ENCODE measurements at places on chromosomes 7 and 10.

- DNase-seq = no peak
Observed at GRCh38 chr10:18737841-18738240, 78.6 kb downstream of the ARL5B start.

DNA sequence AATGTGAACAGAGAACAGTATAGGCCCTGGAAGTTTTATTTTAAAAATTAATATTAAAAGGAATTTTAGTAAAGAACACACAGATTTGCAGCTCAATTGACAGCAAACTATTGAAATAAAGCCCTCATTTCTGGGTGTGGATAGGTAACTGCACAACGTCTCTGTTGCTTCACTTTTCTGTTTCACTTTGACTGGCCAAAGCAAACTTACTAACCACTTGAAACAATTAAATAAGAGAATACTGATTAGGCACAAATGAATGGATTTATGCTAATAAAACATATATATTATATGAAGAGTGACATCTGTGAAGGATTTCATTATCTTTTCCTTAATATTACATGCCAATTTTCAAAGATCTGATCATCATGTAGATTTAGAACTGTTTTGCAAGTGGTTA is 11.9 kb downstream of the ZNF804B start:
- DNase-seq = no peak

- peak; percentile 60 for DNase-seq
Observed at GRCh38 chr10:97572214-97572989, at the start of gene ANKRD2. TSS of gene ANKRD2 (plus strand) at chr10:97572779. CDS start at chr10:97572789, 10 bp downstream.

GRCh38 chr10:25177093-25177753 is 2.4 kb downstream of the GPR158 start:
- DNase-seq = no peak

- DNase-seq = no peak
Observed at GRCh38 chr10:93796167-93796566, 38.4 kb downstream of the LGI1 start.

- DNase-seq = no peak
Observed at GRCh38 chr7:76182225-76182960, 19.3 kb upstream of the SRRM3 start.

- DNase-seq = no peak
Observed at GRCh38 chr10:69919250-69919649, 117.5 kb downstream of the COL13A1 start.

GRCh38 chr7:93043385-93043985 is 74.3 kb downstream of the SAMD9 start:
- DNase-seq = peak; percentile 3

DNA sequence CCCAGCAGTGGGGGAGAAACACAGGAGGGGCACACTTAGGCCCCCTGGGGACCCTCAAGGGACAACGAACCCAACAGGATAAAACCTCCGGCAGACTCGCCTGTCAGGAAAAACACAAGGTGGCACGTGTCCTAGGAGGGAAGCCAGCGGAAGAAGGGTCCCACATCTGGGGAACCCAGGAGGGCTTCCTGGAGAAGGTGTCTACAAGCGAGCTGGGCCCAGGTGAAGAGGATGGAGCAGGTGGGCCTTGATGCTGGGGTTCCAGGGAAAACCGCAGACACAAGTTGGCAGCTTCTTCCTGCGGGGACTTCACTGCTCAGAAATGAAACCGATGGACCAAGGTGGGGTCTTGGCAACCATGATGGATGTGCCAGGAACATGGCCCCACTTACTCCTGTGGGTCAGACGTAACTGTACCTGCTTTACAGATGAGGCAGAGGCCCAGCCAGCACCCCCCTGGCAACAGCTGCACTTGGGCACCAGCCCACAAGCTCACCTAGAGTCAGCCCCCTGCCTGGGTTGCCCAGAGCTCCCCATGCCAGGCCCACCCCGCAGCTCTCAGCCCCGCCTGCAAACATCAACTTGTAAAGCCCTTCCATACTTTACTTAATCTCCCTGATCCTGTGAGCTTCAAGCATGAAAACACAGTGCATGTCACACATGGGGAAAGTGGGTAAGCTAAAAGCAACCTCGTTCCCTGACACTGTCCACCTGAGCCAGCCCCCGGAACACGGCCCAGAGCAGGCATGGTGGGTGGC is 225.0 kb downstream of the ELFN1 start:
- DNase-seq = no peak

GRCh38 chr7:116122972-116123595 is 87.3 kb upstream of the TES start:
- DNase-seq = peak; percentile 65

GRCh38 chr7:53740971-53741370 is 705.5 kb downstream of the POM121L12 start:
- no peak for DNase-seq

DNA sequence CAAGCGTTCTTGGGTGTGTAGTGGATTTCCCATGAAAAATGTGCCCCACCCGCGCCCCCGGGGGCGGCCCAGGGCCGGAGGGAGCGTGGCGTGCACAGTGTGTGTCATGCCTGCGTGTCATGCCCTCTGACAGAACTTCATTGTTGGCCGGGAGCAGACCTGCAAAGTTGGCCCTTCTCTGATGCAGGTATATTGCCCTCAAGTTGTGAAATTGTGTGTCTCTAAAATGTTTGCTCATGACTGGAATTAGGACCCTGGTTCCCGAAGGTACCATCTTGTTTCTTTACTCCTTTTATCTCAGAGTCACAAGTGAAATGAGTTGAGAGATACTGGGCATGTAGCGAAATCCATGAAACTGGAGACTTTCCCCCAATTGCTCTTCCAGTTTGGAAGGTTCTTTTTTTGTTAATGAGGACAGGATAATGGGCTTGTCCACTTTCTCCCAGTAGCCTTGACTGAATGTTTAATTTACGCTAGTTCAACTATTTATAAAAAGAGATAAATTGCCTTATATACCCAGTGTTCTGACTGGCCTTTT is 26.2 kb downstream of the ADK start:
- peak; percentile 30 for DNase-seq

DNA sequence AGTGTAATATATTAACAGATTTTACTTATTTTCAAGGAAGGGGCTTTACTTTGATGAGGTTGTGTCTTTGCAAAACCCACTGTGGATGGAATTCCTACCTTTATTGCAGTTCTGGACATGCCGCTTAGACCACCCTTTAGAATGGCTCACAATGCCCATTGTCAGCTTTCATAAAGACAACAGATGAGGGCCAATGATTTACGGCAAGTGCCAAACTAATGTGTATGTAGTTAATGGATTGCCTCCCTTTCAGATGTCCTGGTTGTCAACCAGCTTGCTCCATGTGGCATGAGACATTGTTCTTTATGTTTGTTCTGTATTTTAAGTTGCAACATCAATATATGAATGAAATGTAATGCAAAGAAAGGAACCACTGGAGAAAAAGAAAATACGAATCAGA is 35.0 kb upstream of the ELMO1 start:
- DNase-seq = no peak

DNA sequence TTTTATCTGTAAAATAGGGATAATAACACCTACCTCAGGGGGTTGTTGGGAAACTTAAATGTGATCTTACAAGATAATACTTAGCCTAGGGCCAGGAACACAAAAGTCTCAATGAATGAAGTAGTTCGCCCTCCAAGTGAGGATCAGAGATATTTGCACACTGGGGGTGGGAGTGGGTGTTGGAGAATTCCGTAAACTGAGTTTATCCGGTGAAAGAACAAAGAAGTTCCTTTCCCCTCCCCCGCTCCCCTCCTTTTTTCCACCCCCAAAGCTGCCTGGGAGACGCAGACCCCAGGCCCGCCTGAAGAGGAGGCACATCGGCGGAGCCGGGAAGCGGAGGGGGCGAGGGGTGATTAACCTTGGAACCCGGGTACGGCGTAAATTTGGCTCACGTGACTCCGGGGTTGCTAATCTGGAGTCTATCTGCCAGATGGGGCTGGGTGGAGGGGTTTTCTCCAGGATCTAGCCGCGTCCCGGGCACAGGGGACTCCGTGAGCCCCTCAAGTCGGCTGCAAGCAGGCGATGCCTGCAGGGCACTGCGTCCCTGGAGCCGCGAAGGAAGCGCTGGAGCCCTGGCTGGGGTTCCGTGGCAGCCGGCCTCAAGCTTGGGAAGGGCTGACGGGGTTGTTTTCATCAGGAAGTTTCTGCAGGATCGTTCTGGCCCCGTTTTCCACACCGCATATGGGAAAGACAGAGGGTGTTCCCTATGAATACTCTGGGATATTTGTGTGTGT is 1.4 kb upstream of the PODXL start:
- peak; percentile 44 for DNase-seq

- no peak for DNase-seq
Observed at GRCh38 chr7:112423987-112424386, 26.3 kb upstream of the IFRD1 start.

DNA sequence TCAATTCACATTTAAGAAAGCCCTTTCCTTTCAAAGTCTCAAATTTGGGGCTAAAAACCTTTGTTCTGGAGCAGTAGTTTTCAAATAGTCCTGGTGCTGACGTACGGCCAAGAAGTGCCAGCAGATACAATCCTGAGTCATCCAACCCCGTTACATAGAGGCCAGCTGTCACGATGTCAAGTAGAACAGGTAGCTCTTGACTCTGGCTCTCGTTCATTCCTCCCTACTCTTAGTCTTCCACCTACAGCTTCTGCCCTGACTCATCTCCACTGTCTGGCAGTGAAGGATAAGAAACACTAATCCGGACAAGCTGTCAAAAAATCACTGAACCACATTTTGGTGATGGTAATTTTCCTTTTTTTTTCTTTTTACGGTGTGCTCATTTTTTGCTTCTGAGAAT is 132.4 kb upstream of the PTN start:
- no peak for DNase-seq

GRCh38 chr10:95476469-95477174 is 84.5 kb downstream of the SORBS1 start:
- DNase-seq = no peak

DNA sequence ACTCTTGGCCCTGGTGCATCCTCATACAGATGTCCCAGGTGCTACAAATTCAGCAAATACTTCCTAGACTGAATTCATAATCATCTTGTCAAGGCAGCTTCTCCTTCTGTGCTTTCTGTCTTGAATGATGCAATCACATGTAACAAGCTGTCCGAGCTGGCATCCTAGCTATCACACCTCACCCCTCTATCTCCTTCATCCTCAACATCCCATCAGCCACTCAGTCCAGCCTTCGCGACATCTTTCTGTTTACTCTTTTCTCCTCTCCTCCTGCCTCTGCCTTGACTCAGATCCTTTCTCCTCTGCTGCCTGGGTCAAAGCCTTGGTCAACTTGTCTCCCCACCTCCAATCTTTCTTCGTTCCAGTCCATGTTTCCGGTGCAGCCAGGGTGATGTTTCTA is 240.4 kb upstream of the CELF2 start:
- no peak for DNase-seq

DNA sequence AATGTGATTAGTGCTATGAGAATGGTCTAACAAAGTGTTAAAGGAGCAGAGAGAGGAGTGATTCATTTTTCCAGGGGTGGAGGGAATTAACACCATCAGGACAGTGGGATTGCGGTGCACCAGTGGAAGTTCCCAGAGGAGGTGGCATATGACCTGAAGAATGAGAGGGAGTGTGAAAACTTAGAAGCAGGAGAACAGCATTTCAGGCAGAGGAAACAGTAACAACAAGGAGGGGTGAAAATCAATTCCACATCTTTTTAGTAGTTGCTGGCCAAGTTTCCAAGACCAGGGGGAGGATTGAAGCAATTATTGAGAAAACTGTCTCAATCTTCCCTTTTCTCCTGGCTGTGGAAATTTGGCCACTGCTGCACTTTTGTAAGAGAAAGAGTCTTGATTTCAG is 23.7 kb upstream of the CCDC172 start:
- no peak for DNase-seq

- DNase-seq = no peak
Observed at GRCh38 chr10:133445751-133446708, 7.7 kb upstream of the SCART1 start.

DNA sequence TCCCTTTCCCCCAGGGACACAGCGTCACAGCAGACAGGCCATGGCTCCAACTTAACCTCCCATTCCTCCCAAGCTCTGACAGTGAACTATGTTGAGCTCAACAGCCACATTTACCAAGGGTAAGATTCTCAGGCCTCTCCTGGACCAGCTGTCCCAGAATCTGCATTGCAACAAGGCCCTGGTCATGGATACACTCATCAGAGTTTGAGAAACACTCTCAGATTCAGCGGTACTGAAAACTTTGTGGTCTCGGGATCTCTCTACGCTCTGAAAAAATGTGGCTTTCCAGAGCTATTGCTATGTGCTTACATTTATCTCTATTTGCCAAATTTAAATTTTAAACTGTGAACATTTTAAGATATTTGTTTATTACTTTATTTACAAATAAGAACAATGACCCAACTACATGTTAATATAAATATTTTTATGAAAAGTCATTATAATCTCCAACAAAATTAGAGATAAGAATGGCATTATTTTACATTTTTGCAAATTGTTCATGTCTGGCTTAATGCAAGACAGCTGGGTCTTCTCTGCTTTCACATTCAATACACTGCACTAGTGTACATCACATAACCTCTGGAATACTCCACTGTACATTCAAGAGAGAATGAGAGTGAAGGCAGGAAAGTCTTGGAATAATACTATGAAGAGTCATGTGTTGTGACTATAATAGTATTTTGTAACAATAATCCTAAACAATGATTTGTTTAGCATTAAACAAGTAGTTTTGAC is 190.9 kb upstream of the PITRM1 start:
- no peak for DNase-seq

GRCh38 chr7:124351950-124352349 is 319.1 kb upstream of the TMEM229A start:
- no peak for DNase-seq

DNA sequence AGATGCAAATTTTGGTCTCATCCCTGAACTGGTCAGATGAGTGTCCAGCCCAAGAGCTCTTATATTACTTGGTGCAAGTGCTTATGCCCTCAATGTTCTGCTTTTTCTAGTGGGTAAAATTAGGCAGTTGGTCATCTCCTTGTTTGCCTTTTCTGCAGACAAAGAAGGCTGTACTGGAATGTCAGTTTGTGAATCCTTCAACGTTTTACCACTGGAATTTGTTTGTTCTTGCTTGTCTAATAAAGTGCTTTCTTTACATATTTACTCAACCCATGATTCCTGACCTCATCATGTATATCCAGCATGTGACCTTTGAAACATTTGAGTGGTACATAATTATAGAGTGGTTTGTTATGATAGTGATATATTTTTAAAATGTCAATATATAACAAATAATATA is 232.2 kb upstream of the TEX47 start:
- no peak for DNase-seq

GRCh38 chr7:86592185-86592584 is 51.5 kb upstream of the GRM3 start:
- no peak for DNase-seq

All from kidney capillary endothelial cell (primary cell).